GDM1 (cell line): ENCODE measurements at places on chromosomes 7 and 10.
A peak's percentile ranks its signal among the peaks of the same experiment; 100 is the strongest.

DNA sequence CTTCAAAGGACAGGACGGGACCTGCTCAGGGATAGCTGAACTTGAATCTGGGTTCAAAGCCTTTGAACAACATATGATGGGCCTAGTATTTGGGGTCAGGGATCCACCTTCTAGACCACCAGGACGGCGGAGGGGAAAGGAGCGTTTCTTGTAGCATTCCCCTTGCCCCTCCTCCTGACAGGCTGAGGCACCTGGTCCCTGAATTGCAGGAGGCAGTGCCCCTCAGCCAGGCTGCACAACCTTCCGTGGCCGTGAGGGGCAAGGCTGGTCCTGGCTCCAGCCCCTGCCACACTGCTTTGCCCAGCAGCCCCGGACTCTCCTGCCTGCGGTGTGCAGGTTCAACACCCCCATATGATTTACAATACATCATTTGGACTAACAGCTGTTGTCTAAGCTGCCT is 58.1 kb downstream of the INSIG1 start:
- DNase-seq, result no peak

DNA sequence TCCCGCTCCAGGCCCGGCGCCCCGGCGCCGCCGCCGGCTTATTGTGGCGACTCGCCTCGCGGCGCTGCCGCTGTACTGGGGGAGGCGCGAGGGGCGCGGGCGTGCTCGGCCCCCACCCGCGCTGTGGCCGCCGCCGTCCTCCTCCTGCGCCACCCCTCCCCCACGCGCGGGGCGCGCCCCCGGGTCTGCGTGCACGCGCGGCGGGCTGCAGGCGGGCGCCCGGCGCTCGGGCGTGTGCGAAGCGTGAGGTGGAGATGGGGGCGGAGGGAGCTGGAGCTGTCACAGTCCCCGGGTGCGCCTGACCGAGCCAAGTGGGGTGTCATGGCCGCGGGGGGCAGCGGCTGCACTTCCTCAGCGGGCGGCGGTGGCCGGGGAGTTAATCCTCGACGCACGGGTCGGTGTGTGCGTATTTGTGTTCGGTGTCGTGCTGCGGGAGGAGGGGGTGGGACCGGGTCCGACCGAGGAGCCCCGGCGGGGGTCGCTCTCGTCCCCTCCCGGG is 672 bp downstream of the LCOR start:
- DNase-seq, result peak; percentile 88

DNA sequence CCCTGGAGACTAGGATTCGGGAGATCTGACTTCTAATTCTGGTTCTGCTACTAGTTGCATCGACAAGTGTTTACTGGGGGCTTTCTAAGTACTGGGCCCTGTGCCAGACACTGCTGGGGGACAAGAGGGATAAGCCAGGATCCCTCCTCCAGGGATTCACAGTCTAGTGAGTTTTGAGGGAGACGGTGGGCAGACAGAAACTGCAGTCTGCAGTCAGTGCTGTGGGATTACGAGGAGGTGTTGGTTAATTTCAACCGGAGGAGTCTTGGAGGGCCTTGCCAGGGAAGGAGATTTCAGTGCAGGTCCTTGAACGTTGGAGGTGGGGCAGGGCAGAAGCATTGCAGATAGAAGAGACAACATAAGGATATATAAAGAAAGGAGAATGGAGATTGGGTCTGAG is 3.5 kb upstream of the KCNH2 start:
- DNase-seq, result no peak

DNA sequence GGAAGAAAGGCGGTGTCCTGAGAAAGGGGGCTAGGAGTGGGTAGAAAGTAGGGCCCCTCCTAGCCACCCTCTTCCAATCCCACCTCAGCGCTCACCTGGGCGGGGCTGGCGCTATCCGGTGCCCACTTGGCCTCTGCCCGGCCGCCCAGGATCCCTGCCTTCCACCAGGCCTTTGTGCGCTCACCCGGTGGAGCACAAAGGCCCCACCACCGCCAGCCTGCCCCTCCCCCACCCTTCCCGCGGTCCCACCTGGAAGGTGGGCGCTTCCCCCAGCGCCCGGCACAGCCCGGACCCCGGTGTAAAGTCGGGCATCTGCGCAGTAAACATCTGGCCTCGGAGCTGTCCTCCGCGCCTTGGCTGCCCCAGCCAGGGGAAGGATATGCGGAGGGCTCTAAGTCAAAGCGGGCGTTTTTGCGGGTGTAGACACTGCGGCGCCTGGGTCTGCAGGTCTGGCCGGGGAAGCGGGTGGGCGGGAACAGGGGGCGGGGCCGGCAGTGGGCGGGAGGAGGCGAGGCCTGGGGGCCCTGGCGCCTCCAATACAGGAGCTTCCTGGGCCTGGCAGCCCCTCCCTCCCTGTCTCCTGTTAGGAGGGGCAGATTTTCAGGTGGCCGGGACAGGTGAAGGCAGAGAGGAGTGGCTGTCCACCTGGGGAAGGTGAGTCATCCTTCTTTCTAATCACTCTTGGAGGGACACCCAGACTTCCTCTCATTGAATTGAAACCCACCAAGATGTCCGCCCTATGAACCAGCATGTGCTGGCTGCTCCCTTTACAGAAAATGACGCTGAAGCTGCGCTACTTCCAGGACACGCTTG is 49.3 kb downstream of the PNLIPRP2 start:
- DNase-seq, result no peak

DNA sequence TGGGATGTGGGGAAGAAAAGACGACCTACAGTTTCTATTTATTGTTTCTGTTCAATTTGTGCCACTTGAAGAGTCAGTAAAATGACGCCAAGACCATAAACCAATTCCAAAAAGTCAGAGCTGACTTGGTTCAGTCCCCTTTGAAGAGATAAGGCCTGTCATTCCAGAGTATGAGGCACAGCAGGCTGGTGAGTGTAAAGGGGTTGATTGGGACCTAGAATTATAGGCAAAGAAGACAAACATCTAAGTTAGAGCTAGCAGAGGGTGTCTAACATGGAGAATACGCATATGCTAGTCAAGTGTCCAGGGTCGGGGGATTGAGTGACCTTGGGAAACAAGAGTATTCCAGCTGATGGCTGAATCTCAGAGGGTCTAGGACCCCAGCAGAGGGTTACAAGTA is 23.6 kb downstream of the NRP1 start:
- no peak for DNase-seq

DNA sequence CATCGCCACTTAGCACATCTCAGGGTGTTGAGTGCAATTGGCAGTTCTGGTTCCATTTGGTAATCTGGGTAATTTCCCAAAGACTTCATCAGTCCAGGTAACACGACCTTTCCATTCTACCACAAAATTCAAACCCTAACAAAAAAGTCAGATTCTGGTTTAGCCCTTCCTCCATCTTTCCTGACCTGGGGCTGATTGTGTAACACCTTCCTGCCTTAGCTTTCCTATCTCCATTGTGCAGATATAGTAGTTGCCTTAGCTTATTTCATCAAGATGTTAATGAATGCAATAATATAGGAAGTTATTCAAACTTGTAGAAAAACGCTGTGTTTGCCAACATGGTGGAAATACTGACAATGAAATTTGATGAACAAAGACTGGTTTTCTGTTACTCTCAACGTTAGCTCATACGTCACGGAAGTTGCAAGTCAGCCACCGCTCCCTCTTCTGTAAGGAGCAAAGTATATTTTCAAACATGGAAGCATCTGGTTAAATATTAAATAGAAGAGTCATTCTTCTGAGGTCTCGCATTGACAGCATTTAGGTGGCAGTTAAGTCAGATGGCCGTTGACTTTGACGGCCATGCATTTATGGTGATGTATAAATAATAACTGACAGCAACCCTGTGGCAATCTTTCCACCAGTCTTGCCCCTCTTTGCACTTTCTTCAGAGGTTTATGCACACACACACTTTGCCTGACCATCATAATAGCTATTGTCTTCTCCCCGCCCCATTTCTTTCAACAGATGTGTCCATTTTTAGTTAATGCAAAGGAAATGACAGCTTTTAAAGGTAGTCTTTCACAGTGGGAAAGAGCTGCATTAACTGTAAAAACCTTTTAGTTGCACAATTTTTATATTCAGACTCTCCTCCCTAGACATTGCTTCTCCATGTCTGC is 205.1 kb upstream of the BMPER start:
- DNase-seq, result no peak
